Ovary (tissue), 10 donors: ENCODE measurements at places on chromosomes 12 and 14. TPM values are rescaled to one million over a fixed set of nuclear protein-coding genes. Genes with fewer than 3 reads are reported as not detected.

DNA sequence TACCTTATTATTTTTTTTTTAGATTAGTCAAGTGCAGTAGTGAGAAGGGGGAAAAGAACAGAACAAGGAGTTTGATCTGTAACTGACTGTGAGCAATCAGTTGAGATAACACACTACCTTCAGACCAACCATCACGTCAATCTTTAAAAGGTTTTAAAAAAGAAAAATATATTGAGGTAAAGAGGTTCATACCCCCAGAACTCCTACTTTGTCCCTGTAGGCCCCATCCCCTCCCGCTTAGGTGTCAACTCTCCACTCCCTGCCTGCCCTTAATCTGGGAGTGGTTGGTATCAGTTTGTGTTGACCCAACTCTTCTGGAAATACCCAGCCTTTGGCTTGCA, 16.2 kb downstream of the MMP14 start:
- DNase-seq: no peak
- peaks cover 26% of the 10 kb centered on the region for H3K4me1 ChIP-seq
- no peaks in the 10 kb centered on the region for H3K36me3 ChIP-seq
- H3K4me3 ChIP-seq: no peak overlapping the region
- H3K27me3 ChIP-seq: no peaks in the 10 kb centered on the region

- DNase-seq: no peak
- H3K36me3 ChIP-seq: no peaks in the 10 kb centered on the region
- H3K4me1 ChIP-seq: no peaks in the 10 kb centered on the region
- H3K4me3 ChIP-seq: no peak overlapping the region
- H3K27me3 ChIP-seq: no peaks in the 10 kb centered on the region
- H3K27ac ChIP-seq: no peak overlapping the region
These were observed 147.4 kb downstream of the ANO2 start for GRCh38 chr12:5797661-5798060.

PKP2 gene
- 26.2 TPM for polyA plus RNA-seq

GRCh38 chr12:109777544-109777943, 55.7 kb downstream of the TRPV4 start:
- H3K4me1 ChIP-seq: peaks cover 7% of the 10 kb centered on the region
- no peak for DNase-seq
- H3K36me3 ChIP-seq: no peaks in the 10 kb centered on the region
- H3K27ac ChIP-seq: no peak overlapping the region

ITGA7 gene
- polyA plus RNA-seq: 38.3 TPM

PLCZ1 gene
- not detected for polyA plus RNA-seq

IPO4 gene
- 11.3 TPM for polyA plus RNA-seq

- DNase-seq: no peak
- H3K27me3 ChIP-seq: no peaks in the 10 kb centered on the region
- H3K4me1 ChIP-seq: no peaks in the 10 kb centered on the region
- H3K4me3 ChIP-seq: no peak overlapping the region
- H3K27ac ChIP-seq: no peak overlapping the region
These were observed 64.2 kb upstream of the IFNG-AS1 start for GRCh38 chr12:67925077-67925476.

- H3K27me3 ChIP-seq: no peaks in the 10 kb centered on the region
- H3K4me1 ChIP-seq: no peaks in the 10 kb centered on the region
- H3K36me3 ChIP-seq: no peaks in the 10 kb centered on the region
These were observed 94.2 kb upstream of the MYL2 start for GRCh38 chr12:111014547-111014946.

- DNase-seq: no peak
- no peak overlapping the region for H3K27ac ChIP-seq
- no peaks in the 10 kb centered on the region for H3K27me3 ChIP-seq
- H3K4me3 ChIP-seq: no peak overlapping the region
- H3K36me3 ChIP-seq: no peaks in the 10 kb centered on the region
These were observed 150.7 kb upstream of the PTPRQ start for GRCh38 chr12:80293347-80293746.

- no peaks in the 10 kb centered on the region for H3K27me3 ChIP-seq
- no peaks in the 10 kb centered on the region for H3K4me1 ChIP-seq
- no peak overlapping the region for H3K4me3 ChIP-seq
These were observed 155.3 kb upstream of the FSCB start for GRCh38 chr14:44662250-44662891.

PRR4 gene
- 5.0 TPM for polyA plus RNA-seq

DNA sequence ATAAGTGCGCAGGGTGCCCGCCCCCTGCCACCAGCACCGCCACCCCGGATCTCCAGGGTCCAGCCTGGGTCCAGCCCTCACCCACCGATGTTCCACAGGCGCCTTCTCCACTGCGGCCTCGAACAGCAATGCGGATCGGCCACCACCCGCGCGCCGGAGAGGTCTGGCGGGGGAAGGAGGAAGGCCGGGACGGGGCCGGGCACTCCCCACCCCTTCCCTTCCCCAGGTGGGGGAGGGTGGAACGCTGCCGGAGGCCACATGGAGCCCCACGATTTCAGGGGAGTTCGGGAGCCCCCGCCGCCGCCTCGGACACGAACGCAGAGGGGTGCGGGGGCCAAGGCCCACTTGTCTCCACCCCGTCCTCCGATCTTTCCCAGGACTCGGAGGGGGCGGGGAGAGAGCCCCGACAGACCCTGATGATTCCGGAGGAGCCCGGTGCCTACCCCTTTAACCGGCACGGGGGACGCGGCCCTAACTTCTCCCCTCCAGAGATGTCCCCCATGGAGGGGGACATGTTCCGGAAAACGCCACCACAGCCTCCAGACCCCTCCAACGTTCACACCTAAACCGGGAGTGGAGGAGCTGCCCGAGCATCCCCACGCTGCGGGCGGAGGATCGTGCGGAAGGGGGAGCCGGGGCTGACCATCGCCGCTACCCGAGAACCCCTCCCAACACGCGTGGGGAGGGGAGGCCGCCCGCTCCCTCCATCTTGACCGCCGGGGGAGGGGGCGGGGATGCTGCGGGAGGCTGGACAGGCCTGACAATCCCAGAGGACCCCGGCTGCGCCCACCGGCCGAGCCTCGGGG, 1.1 kb downstream of the ATXN2 start:
- peak overlapping the region; percentile 97 for H3K27ac ChIP-seq
- H3K27me3 ChIP-seq: no peaks in the 10 kb centered on the region
- H3K4me1 ChIP-seq: peaks cover 3% of the 10 kb centered on the region
- H3K36me3 ChIP-seq: no peaks in the 10 kb centered on the region
- DNase-seq: peak; percentile 64

KRT3 gene
- polyA plus RNA-seq: not detected

PPP4R4 gene
- polyA plus RNA-seq: 6.6 TPM

- no peaks in the 10 kb centered on the region for H3K27me3 ChIP-seq
- H3K4me1 ChIP-seq: peaks cover 5% of the 10 kb centered on the region
- no peak overlapping the region for H3K27ac ChIP-seq
These were observed 122.2 kb downstream of the NCOR2 start for GRCh38 chr12:124445121-124445718.

GRCh38 chr14:51726166-51726899, 74.6 kb downstream of the FRMD6 start:
- no peaks in the 10 kb centered on the region for H3K36me3 ChIP-seq
- no peak overlapping the region for H3K4me3 ChIP-seq
- H3K27me3 ChIP-seq: no peaks in the 10 kb centered on the region
- DNase-seq: no peak

DNA sequence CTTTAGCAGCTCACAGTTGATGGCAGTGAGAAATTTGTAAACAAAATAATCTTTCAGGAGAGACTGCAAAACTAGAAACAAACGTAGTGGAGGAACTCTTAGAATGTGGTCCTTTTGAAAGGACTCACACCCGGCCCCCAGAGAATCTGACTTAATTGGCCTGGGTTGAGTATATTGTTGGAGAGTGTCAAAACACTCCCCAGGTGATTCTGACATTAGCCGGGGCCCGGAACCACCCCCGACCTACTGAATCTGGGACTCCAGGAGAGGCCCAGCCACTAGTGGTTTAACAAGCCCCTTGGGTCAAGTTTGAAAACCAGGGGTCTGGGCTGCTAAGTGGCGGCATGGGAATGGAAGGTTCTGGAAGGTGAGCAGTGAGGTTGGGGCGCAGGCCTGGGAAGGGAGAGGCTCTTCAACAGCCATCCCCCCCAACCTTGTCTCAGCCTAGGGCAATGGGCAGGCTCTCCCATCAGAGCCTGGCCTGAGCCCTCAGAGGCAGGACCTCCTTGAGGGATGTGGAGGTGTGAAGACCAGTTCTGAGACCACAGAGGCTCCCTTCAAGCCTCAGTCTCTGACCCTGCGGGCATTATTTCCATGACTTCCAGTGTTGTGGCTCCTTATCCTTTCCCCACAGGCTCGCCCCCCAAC, 1.1 kb upstream of the ELK3 start:
- no peaks in the 10 kb centered on the region for H3K27me3 ChIP-seq
- peaks cover 4% of the 10 kb centered on the region for H3K4me1 ChIP-seq
- DNase-seq: no peak
- no peak overlapping the region for H3K4me3 ChIP-seq

GRCh38 chr12:95480230-95480629, 6.3 kb downstream of the METAP2 start:
- no peaks in the 10 kb centered on the region for H3K36me3 ChIP-seq
- peaks cover 3% of the 10 kb centered on the region for H3K4me1 ChIP-seq
- no peaks in the 10 kb centered on the region for H3K27me3 ChIP-seq

FAM186B gene
- polyA plus RNA-seq: 0.46 TPM

GRCh38 chr12:53267999-53268629, at the start of gene ESPL1:
Gene ESPL1, plus strand, starts transcription at chr12:53268299. Its CDS starts 468 bp downstream, at chr12:53268767.
- no peaks in the 10 kb centered on the region for H3K36me3 ChIP-seq
- peak; percentile 85 for DNase-seq
- peak within 1 kb of the TSS; percentile 51 for H3K4me3 ChIP-seq
- no peaks in the 10 kb centered on the region for H3K27me3 ChIP-seq
- H3K4me1 ChIP-seq: peaks cover 5% of the 10 kb centered on the region
- H3K27ac ChIP-seq: no peak within 1 kb of the TSS
